ENCODE measurements at places on chromosomes 12 and 14.

GRCh38 chr12:55723516-55724225 lies 3.5 kb downstream of the RDH5 start:
- no peak for DNase-seq

- DNase-seq: no peak
Observed at GRCh38 chr12:45434094-45434493, 218.2 kb downstream of the ANO6 start.

DNA sequence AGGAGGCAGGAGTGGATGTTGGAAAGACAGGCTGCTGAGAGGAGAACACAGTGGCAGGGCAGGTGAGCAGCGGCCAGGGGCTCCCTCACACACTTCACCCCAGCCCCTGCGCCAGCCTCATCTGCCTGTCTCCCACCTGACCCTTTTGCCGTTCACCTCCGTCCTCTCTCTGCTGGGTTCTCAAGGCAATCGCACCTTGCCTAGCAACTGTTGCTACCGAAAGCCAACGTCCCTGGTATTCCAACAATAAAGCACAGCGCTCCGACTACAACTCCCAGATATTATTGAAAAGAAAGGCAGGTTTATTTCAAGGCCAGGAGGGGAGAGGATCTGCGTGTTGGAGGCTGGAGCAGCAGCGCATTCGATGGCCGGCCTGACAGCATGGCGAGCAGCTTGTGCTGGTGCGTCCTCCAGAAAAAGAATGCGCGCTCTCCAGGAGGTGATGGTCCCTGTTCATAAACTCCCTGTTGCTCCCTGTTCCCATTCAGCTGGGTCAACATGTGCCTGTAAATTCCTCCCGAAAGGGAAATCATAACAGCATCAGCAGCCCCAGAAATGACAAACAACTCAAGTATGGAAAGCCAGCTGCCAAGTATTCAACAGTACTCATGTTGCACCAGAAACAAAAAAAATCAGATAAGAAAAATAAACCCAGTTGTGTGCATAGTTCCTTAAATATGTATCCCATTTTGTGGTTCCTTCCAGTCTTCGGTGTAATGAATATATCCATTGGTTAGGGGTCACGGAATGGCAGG lies 153.0 kb upstream of the DIO3 start:
- peak; percentile 33 for DNase-seq

DNA sequence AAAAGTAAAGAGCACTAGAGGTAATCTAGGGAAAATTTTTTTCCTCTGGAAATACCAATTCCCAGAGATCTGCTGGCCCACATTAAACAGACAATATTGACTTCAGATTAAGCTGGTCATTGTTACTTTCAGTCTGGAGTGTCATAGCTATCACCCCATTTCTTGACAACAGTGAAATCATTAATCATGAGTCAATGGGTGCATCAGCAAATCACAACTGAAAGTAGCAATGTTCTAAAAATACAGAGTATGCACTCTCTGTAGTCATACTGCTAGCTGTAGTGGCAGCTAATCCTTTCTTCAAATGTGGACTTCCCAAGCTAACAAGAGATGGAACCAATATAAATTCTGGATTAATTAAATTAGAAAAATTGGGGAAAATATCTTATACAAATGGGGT lies 129.9 kb downstream of the CPNE8 start:
- DNase-seq: no peak

GRCh38 chr12:108916336-108916735 lies 36.4 kb downstream of the DAO start:
- no peak for DNase-seq

DNA sequence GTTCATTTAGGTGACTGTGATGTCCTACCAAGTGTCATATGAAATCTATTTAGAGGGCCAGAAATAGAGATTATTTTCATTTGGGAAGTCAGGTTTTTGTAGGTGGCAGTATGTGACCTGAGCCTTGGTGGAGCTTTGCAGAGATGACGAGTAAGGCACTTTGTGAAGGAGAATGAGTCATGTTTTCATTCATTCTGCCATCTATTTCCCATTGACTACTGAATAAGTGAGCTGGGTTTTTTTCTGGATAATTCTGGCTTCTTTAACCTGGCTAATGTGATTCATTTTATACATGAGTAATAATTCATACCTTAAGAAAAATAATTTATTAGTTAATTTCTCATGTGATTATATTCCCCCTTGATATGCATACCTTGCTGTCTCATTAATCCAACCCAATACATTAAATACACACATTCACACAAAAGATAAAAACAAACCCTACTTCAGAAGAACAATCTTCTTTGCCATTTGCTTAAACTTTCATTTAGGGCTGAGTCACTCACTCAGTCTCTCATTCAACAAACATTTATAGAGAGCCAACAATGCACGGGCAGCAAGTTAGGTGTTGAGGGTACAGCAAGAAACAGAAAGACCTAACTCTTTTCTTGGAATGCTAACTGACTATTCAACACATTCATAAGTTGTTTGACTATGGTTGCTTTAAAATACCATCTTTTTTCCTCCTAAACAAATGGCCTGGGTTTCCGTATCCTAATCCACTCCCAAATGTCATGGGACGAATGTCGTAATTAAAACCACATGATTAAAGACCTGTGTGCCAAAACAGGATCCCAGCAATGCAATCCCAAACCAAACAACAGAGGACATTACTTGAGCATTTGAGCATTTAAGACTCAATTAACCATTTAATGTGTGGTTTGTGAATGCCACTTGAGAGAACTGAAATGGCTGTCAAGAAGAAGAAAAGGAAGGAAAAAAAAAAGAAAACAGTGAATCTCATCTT lies 78.0 kb downstream of the KITLG start:
- DNase-seq: no peak

- DNase-seq: no peak
Observed at GRCh38 chr14:69451941-69452340, 32.6 kb upstream of the PLEKHD1 start.

- no peak for DNase-seq
Observed at GRCh38 chr14:103544388-103545218, 15.6 kb downstream of the TRMT61A start.

DNA sequence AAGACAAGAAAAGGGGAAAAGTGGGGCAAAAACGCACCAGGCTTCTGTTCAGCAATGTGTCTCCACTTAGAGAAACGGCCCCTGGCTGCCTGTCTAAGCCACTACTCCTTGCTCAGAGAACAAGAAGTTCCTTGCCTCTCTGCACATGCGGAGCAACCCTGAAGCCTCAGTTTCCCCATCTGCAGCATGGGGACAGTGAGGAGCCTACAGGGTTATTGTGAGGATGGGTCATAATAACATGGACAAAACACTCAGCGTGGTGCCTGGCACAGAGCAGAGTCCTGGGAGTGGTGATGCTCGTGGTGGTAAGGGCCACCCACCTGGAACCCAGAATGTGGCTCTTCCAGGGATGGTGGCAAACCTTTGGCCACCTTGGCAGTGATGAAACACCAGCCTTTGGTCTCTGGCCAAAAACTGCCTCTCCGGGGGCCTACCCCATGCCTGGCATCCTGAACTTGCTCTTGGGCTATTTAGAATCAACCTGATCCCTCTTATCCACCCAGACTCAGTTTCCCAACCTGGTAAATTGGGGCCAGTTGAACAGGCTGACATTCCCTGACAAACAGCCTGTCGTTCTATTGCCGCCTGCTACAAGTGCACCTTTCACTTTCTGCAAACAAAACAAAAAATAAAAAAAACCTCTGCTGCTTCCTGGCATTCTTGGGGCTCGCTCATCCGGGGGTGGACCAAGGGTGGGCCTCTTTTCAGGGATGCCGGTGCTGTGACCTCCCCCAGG lies 56.5 kb upstream of the DLK1 start:
- DNase-seq: no peak

DNA sequence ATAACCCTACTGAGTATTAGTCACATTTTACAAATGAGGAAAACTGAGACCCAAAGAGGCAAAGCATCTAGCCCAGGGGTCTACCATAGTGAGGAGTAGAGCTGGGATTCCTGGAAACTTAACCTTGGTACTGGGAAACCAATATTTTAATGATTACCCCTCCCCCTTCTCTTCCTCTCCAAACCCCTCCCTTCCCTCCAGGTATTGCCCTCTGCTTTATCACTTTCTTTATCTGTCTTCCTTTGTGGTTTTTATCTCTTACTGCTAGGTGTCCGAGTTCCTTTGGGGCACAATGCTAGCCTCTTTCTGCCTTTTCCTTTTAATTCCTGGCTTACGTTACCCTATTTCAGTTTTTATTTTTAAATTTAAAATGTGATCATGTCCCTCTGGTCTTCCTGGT lies 2.8 kb downstream of the GABARAPL1 start:
- DNase-seq: no peak

- DNase-seq: no peak
Observed at GRCh38 chr12:43281563-43281962, 270.4 kb downstream of the ADAMTS20 start.

- no peak for DNase-seq
Observed at GRCh38 chr14:24398293-24398652, 530 bp upstream of the NYNRIN start.

GRCh38 chr12:1481326-1481725 lies 113.1 kb downstream of the FBXL14 start:
- DNase-seq: no peak

GRCh38 chr12:74280156-74280655 lies 257.4 kb upstream of the ATXN7L3B start:
- no peak for DNase-seq

DNA sequence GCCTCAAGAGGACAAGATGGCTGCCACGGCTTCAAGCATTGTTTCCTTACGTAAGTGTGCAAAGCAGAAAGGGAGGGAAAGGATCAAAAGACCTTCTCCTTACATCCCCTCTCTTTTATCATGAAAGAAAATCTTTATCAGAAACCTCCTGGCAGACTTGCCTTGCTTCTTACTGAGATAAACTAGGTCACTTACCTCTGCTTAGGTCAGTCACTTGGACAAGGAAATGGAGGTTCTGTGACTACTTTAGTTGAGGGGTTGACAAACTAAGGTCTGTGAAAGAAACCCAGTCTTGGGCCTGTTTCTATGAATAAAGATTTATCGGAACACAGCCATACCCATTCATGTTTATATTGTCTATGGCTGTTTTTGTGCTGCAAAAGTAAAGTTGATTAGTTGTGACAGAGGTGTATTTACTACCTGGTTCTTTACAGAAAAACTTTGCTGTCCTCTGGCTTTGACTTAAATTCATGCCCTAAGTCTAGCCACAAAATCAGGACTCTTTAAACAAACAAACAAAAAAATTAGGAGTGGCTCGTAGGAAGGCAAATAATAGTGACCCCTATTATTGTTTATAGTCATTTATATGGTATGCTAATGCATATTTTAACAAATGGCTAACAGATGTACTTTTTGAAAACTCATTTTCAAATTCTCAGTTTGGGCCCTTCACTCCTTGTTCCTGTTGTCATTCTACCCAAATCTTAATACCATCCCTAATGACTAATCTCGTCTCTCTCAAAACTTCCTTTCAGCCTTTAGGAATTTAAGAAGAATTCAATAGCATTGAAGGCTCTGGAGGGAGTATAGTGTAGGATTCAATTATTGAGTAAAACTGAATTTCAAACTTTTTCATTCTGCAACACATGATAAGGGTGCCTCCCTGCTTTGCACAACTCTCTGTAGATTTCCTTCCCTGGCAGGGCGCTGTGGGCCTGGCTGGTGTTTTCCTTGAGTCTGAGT lies 42.0 kb upstream of the ATP2B1 start:
- DNase-seq: no peak

GRCh38 chr12:109557200-109557599 lies 16.1 kb downstream of the MMAB start:
- DNase-seq: no peak

DNA sequence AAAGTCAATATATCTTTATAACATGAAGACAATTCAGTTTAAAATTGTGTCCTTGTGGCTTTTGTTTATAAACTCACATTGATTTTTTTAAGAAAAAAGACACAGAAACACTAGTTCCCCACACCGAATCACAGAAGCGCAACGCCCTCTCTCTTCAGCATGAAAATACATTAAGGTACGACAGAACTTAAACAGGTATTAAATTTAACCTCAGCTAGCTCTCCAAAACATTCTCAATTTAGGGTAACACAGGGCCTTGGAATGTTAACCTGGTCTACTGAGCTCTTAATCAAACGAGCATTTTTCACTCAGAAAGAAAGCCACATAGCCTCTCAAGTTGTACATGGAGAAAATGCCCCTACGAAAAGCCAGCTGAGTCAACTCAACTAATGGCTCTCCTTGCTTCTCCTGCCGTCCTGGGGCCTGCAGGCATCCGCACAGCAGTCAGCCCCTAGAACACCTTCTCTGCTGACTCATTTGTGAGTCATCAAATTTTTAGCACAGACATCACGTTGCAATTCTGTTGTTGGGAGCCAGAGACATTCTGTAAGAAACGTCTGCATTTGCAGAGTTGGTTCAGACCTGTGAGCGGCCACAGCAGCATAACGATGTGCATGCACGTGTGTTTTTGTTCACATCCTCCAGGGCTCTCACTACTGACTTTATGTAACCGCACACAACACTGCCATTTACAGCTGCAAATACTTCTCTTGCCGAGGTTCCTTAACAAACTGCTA lies 141.6 kb downstream of the ITPR2 start:
- DNase-seq: peak; percentile 92

DNA sequence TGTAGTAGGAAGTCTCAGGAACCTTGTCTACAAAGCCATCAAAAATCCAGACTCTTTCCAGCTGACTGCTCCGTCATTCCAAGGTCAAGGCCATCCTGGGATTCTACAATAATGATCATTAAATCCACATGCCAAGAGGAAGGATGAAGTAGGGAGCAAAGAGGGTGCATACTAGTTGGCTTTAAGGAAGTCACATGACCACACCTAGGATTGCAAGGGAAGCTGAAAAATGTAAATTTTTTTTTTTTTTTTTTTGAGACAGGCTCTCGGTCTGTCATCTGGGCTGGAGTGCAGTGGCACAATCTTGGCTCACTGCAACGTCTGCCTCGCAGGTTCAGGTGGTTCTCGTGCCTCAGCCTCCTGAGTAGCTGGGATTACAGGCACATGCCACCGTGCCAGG lies 7.3 kb upstream of the MRPL42 start:
- no peak for DNase-seq

- DNase-seq: no peak
Observed at GRCh38 chr12:121087467-121088194, 45.0 kb upstream of the P2RX7 start.

DNA sequence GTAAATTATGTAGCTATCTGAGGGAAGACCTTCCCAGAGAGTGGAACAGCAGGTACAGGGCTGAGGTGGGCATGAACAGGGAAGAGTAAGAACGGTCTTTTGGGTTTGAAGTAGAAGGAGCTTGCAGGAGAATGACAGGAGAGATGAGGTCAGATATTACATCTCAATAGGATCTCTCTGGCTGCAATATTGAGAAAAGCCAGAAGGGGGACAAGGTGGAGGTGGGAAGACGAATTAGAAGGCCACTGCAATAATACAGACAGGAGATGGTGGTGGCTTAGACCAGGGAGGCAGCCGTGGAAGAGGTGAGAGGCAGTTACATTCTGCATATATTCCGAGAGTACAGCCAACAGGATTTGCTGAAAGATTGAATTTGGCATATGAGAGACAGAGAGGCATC lies 310.2 kb downstream of the APAF1 start:
- DNase-seq: no peak

DNA sequence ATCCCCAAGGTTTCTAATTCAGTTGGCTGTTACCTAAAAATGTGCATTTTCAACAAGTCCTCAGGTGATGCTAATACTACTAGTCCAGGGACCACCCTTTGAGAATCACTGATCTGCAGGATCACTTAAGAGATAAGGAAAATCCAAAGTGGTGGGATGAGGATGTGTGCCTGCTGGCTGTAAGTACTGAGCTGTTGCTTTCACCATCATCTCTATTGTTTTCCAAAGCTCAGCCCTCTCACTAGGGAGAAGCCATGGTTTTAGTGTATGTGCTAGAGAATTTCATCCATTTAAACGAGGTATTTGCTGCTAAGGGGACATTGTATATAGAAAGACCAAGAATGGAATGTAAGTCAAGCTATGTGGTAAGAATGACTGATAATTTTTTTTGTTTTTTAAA lies 202.3 kb downstream of the KIF21A start:
- DNase-seq: no peak

- DNase-seq: no peak
Observed at GRCh38 chr12:62599854-62600437, 133.3 kb downstream of the MON2 start.
